IPS DF 19.7 (cell line): ENCODE measurements at places on chromosomes 7 and 10.

- no peak for DNase-seq
Observed at GRCh38 chr7:36045830-36046341, 107.2 kb upstream of the EEPD1 start.

DNA sequence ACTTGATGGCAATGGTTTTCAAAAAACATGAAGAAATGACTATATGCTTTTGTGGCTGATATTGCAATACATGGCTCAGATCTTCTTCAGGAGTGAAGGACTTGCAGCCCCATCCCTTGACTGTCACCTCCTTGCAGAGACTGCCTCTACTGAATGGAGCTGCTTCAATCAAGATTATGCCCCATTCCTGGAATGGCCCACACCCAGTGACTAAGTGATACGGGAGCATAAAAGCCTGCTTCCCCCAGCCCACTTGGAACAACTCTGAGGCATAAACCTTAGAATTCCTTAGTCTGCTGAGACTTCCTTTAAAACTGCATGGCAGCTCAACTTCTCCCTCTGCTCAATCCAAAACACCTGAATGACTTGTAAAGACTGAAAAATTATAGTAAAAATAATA is 957.1 kb downstream of the SORCS3 start:
- no peak for DNase-seq

- DNase-seq = no peak
Observed at GRCh38 chr7:51265066-51265907, 51.3 kb downstream of the COBL start.

GRCh38 chr7:11332865-11333228 is 359.2 kb downstream of the PHF14 start:
- no peak for DNase-seq

GRCh38 chr7:149180722-149181449 is 14.5 kb upstream of the ZNF282 start:
- DNase-seq = no peak

GRCh38 chr7:2165610-2166594 is 66.8 kb downstream of the MAD1L1 start:
- no peak for DNase-seq

- no peak for DNase-seq
Observed at GRCh38 chr10:24814568-24815313, 91.1 kb upstream of the ARHGAP21 start.

- DNase-seq = no peak
Observed at GRCh38 chr7:68187532-68187931, 1190.9 kb downstream of the TYW1 start.

GRCh38 chr10:81920213-81920829 is 45.3 kb downstream of the NRG3 start:
- DNase-seq = no peak
